ENCODE measurements at places on chromosomes 5 and 9.

GRCh38 chr5:139859013-139859412 lies 63.4 kb downstream of the PSD2 start:
- no peak for DNase-seq

DNA sequence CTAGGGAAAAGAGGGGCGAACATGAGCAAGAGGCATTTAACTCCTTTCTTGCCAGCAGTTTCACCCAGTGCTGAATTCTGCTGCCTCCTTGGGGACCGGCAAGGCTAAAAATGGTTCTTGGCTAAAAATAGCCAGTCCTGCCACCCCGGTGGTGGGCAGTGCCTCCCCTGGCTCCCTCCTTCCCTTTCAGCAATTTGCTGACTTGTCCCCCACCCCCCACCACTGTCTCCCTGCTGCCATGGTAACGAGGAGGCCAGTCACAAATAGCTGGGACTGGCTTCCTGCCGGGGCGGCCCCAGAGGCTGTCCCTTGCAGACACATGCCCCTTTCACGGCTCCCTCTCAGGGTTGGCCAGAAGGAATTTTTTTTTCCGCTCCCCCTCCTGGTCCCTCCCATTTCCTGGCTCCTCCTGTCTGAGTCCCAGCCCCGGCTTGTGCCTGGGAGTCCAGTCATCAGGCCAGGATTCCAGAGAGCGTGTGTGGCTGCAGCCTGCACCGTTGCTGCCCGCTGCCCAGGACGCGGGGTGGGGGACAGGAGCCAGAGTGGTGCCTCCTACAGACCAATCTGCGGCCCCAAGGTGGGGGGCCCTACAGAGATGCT lies 130.3 kb downstream of the RGS3 start:
- no peak for DNase-seq

GRCh38 chr9:97781902-97782301 lies 71.1 kb upstream of the FOXE1 start:
- no peak for DNase-seq

- DNase-seq: no peak
These were observed 3.5 kb downstream of the TMEM38B start for GRCh38 chr9:105697871-105698270.

- no peak for DNase-seq
These were observed 385.3 kb downstream of the PRELID2 start for GRCh38 chr5:145449794-145450193.

- DNase-seq: no peak
These were observed 14.6 kb downstream of the KIF4B start for GRCh38 chr5:155027993-155028629.

DNA sequence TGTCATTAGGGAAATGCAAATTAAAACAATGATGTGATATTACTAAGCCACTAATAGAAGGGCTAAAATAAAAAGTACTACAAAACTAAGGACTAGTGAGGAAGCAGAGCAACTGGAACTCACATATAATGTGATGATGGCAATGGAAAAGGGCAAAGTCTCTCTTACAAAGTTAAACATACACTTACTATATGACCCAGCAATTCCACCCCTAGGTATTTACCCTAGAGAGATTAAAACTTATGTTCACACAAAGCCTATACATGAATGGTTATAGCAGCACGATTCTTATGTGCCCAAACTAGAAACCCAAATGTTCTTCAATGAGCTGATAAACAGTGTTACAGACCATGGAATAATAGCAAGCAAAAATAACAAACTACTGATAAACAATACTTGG lies 643.7 kb downstream of the TLE1 start:
- no peak for DNase-seq

DNA sequence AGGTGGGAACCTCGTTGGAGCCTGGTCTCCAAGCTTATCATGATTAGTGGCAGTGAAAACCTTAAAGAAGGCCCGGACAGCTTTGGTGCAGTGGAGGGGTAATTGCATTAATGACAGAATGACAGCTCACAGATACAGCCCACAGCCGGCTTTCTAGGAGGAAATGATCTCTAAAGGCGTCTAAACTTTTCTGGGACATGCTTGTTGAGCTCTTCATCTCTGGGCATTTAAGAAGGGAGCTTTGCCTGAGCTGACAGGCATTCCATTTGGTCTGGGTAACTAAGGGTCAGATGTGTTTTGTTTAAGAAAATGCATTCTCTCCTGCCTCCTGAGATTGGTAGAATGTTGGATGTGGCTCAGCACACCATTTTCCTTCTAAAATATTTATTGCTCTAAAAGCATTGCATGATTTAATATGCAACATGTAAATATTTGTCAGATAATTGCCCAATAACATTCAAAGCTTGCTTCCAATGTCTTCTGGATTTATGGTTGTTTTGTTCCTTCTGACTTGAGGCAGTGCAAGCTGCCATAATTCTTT lies 4.0 kb downstream of the ANKRD33B start:
- DNase-seq: no peak

DNA sequence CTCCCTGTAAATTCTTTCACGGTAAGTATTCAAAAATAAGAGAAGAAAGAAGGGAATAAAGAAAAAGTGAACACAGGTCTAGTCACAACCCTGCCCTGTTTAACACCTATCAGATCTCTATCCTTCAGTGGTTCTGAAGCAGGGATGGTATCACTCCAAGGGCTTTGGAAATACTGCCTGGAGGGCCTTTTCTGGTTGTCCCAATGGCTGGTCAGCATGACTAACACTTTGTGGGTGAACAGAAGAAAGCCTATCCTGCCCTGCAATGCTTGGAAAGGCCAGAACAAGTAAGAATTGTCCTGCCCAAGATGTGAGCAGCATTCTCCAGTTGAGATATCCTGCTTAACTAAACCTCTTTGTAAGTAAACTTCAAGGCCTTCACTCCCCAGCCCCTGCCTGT lies 124.9 kb downstream of the TMEM167A start:
- DNase-seq: no peak

GRCh38 chr5:151758141-151758429 lies 346 bp downstream of the ATOX1 start:
- DNase-seq: no peak

DNA sequence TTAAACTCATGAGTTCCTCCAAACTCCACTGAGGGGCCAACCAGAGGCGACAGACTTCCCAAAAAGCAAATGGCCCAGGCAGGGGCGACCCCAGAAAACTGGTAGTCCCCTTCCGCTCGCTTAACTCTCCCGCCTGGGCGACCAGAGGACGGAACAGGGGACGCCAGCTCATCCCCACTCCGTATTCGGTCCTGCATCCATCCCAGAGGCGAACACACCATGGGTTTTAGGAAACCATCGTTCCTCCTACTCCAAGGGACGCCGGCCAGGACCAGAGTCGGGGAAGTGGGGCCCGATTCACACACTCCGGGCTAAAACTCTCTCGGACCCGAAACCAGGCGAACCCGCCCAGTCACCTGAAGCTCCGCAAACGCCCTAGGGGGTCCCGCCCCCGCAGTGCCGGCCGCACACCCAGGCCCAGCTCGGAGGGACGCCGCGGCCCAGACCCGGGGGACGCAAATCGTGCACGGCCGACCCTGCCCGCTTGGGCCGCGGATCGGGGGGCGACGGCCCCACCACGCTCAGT lies 478 bp downstream of the TEX10 start:
- peak; percentile 3 for DNase-seq

GRCh38 chr9:88721025-88721424 lies 186.0 kb downstream of the NXNL2 start:
- no peak for DNase-seq

GRCh38 chr9:86714999-86715398 lies 232.3 kb downstream of the GAS1 start:
- DNase-seq: no peak

DNA sequence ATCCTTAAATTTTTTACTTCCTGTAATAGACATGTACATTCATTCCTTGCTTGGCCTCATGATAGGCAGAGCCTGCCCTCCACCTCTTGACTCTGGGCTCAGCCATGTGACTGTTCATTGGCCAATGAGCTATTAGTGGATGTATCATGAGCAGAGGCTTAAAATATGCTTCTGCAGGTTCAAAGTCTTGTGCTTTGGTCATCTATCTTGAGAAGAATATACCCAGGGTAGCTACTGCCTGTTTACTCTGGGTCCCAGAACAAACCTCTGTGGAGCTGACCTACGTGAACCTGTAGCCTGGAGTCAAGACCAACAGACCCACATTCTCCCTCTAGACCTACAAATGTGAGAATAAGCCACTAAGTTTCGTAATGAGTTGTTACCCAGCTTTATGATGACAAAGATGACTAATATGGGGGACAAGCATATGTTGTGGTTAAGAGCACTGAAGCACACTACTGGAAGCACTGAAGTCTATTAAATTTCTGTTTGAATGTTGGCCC lies 244.4 kb downstream of the MAST4 start:
- no peak for DNase-seq

DNA sequence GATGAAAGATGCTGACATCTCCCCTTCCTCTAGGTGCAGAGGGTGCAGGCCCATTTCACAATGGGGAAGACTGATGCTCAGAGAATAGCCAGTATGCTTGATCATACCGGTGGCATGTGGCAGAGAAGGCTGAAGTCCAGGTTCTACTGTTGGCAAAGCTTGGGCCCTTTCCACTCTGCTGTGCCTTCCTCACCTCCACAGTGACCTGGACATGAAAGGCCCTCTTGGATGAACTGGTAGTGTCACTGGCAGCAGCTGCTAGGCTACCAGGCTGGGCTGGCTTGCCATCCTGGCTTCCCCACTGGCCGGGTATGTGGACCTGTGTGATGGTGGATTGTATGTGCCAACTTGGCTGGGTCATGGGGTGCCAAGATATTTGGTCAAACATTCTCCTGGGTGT lies 92.0 kb downstream of the GADD45G start:
- no peak for DNase-seq

GRCh38 chr5:53515988-53516387 lies 35.6 kb downstream of the FST start:
- DNase-seq: no peak

DNA sequence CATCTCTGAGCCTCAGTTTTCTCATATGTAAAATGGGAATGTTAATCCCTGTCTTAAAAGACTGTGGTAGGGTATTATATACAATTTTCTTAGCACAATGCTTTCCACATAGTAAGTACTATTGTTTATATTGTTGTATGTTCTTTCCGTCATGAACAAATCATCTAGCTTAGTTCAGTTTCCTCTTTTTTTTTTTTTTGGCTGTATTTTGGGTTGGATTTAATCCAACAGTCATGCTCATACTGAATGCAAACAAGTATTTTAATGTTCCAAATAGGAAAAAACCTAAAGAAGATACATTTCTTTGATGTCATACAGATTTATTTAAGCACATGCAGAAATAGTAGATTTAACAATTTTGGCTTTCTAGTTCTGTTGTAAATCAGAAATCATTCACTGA lies 95.1 kb downstream of the RNF180 start:
- DNase-seq: no peak

DNA sequence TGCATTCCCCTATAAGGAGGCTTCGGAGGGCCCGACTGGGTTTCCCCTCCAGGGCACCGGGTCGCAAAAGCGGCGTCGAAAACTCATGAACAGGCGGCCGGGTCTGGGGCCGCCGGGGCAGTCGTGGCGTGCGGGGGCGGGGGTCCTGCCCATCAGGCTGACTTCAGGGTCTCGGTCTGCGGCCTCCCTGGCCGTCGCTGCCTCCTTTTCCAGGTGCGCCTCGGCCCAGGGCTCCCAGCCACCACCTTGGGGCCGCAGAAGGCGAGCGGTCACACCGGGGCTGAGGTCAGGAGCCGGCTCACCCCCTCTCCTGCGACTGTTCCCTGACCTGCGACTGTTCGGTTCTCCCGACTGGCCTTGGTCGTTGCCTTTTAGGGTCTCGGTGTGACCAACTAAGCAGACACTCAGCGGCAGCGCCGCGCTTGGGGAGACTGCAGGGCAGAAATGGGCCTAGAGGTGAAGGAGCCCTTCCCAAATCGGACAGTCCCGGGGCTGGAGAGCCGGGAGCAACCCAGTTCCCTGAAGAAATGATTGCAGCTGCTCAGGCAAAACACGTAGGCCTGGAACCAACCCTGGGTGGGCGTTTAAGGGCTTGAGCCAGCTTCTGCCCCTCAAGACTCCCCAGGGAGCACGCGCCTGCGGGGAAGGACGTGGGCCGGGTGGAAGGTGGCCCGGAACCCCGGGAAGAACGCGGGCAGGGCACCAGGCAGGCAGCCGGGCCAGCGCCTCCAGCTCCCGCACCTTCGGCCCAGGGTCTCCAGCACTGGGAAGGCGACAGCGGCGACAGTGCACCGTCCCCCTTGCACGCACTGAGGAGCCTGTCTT lies 11.2 kb downstream of the IRX2 start:
- DNase-seq: no peak

- DNase-seq: no peak
These were observed 70.5 kb upstream of the PTCH1 start for GRCh38 chr9:95587021-95587964.

- DNase-seq: no peak
These were observed 47.6 kb downstream of the AQP7 start for GRCh38 chr9:33354651-33355211.

GRCh38 chr9:113919382-113919781 lies 43.3 kb downstream of the ZNF618 start:
- DNase-seq: no peak

GRCh38 chr5:65268525-65268924 lies 213.2 kb downstream of the ADAMTS6 start:
- no peak for DNase-seq

- DNase-seq: no peak
These were observed 57.2 kb upstream of the PPARGC1B start for GRCh38 chr5:149672701-149673476.
